ENCODE measurements at places on chromosomes 2 and 18.

DNA sequence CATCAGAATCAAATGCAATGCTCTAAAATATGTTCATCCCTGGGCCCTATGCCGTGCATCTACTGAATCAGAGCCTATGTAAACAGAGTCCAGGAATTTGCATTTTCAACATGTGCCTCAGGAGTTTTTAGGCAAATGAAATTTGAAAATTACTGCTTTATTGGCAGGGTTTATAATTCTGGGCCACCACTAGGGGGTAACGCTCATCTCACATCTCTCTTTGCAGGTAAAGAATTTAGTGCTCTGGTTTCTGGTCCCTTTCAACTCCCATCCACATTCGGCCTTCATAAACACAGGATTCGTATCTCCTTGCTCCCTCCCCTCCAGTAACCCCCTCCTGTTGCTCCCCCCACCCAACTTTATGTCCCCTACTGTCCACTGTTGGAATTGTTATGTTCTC, 49.3 kb downstream of the LYPD6B start:
- no peak for DNase-seq

- no peak for DNase-seq
Measured at GRCh38 chr2:181675254-181675653, 5.1 kb downstream of the NEUROD1 start.

DNA sequence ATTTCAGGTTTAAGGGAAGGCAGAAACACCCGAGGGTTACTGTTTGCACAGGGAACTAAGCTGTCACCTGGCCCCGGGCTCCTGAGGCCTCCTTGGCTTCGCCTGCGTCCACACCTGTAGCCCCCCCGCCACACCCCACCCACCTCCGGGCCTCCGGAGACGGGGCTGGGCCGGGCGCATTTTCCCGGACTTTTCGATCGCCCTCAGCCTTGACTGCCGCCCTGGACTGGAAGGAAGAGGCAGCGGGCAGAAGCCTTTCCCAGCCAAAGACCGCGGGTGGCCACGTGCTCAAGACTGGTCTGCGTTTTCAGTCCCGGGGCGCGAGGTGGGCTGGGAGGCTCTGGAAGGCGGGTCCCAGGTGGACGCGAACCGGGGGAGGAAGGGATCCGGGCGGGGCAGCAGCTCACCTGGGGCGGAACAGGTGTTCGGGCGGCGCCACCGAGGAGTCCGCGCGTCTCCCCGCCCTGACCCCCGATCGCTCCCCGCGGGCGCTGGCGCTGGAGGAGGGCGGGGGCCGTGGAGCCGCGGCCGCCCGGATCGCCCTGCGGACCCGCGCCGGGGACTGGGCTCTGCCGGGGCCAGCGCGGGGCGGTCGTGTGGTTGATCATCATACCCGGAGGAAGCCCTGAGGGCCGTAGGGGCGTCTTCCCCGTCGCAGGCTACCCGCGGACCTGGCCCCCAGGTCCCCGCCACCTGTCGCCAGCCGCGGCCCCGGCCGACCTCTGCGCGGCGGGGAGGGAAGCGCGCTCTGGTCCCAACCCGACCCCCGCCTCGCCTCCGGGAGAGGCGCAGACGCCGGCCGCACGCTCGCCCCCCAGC, 3.2 kb downstream of the ID2 start:
- no peak for DNase-seq

DNA sequence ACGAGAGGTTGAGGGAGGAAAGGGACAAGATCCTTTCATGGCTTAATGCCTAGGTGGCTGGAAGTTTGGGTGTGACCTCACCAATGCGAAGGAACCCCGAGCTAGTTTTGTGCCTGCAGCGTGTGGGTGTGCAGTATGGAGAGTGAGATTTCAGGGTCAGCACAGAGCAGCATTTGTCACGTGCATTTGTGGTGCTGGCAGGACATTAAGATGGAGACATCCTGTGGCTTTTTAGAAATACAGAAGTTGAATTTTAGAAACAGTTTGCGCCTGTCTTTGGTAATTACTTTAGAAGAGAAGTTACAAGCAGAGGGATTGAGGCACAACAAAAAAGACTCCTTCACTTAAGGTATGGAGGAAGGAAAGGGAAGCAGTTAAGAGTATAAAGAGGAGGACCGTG, 258.2 kb upstream of the THUMPD2 start:
- no peak for DNase-seq

- no peak for DNase-seq
Measured at GRCh38 chr2:43459446-43460173, 136.2 kb downstream of the THADA start.

- DNase-seq, result no peak
Measured at GRCh38 chr18:79859314-79859713, 61.6 kb downstream of the KCNG2 start.

- DNase-seq, result no peak
Measured at GRCh38 chr2:168085801-168086361, 161.5 kb downstream of the STK39 start.

All from stimulated activated CD8-positive, alpha-beta memory T cell treated with anti-CD3 and anti-CD28 coated beads, Interleukin-2, amount 100 ng/mL, for 1 hour (primary cell).